ENCODE measurements at places on chromosomes 12 and 14. TPM values are rescaled to one million over a fixed set of nuclear protein-coding genes. Genes with fewer than 3 reads are reported as not detected.

PTPRR gene
- total RNA-seq = 3.4 TPM

STYK1 gene
- total RNA-seq = 5.9 TPM

B4GALNT3 gene
- total RNA-seq = not detected

TRHDE gene
- 29.5 TPM for total RNA-seq

CLEC4C gene
- total RNA-seq = not detected

TMEM119 gene
- 311 TPM for total RNA-seq

DNA sequence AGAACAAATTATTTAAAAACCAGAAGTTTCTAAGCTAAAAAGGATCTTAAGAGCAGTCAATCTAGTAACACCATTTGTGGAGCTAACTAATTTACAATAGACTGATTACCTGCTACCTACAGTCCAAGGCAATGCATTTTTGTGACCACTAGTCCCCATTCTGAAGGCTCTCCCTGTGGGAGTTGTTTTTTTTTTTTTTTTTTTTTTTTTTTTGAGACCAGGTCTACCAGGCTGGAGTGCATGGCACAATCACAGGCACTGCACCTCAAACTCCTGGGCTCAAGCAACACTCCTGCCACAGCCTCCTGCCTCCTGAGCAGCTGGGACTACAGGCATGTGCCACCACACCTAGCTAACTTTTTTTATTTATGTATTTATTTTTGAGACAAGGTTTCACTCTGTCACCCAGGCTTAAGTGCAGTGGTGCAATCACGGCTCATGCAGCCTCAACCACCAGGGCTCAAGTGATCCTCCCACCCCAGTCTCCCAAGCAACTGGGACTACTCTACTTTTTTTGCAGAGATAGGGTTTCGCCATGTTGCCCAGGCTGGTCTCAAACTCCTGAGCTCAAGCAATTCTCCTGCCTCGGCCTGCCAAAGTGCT, 3.9 kb downstream of the GNPTAB start:
- no peak overlapping the region for H3K27ac ChIP-seq
- H3K4me3 ChIP-seq = no peak overlapping the region
- DNase-seq = no peak
- no peaks in the 10 kb centered on the region for H3K27me3 ChIP-seq
- H3K4me1 ChIP-seq = 0 out of 2 replicates have a peak, but pooled peaks cover 9% of the 10 kb centered on the region
- H3K36me3 ChIP-seq = no peaks in the 10 kb centered on the region

GRCh38 chr12:132838410-132839080, 9.9 kb upstream of the GOLGA3 start:
- H3K4me3 ChIP-seq = no peak overlapping the region
- DNase-seq = no peak
- no peak overlapping the region for H3K27ac ChIP-seq
- H3K4me1 ChIP-seq = no peaks in the 10 kb centered on the region

DNA sequence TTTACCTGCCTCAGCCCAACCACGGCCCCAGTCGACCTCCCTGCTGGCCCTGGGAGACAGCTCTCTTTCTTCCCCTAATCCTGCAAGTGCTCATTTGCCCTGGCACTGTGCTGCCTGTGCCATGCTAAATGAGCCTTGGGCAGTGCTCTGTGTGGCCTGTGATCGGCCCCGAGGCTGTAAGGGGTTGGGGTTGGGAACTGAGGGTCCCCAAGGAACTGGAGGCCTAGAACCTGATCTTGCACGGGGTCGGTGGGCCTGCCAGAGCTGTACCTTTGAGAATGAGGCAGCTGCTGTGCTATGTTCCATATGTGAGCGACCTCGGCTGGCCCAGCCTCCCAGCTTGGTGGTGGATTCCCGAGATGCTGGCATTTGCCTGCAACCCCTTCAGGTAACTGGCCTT, 2.8 kb downstream of the RNF31 start:
- no peak for DNase-seq
- H3K4me1 ChIP-seq = peaks cover 18% of the 10 kb centered on the region
- peaks cover 66% of the 10 kb centered on the region for H3K36me3 ChIP-seq
- H3K27me3 ChIP-seq = no peaks in the 10 kb centered on the region
- no peak overlapping the region for H3K4me3 ChIP-seq
- no peak overlapping the region for H3K27ac ChIP-seq

DNA sequence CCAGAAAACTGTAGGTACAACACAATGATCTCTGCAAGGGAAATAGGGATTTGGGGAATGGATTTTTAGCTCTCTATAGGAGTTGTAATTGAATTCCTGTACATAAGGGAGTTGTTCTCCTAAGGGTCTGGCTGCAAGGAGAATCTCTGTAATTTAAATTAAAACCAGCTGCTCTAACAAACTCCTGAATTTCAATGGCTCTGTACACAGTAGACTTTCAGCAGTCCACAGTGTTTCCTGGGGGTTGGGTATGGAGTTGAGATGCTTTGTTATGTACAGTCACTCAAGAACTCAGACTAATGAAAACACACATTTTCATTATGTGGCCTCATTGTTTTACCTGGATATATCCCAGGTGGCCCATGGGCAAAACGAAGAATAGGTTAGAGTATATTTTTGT, 93.2 kb downstream of the NAV3 start:
- H3K27ac ChIP-seq = no peak overlapping the region
- H3K27me3 ChIP-seq = no peaks in the 10 kb centered on the region
- no peaks in the 10 kb centered on the region for H3K36me3 ChIP-seq
- no peak for DNase-seq
- H3K4me1 ChIP-seq = peaks cover 4% of the 10 kb centered on the region

- no peaks in the 10 kb centered on the region for H3K27me3 ChIP-seq
- no peak for DNase-seq
- no peaks in the 10 kb centered on the region for H3K36me3 ChIP-seq
- H3K4me3 ChIP-seq = no peak overlapping the region
- H3K4me1 ChIP-seq = no peaks in the 10 kb centered on the region
Measured at GRCh38 chr12:74490390-74491064, 47.1 kb upstream of the ATXN7L3B start.

DNA sequence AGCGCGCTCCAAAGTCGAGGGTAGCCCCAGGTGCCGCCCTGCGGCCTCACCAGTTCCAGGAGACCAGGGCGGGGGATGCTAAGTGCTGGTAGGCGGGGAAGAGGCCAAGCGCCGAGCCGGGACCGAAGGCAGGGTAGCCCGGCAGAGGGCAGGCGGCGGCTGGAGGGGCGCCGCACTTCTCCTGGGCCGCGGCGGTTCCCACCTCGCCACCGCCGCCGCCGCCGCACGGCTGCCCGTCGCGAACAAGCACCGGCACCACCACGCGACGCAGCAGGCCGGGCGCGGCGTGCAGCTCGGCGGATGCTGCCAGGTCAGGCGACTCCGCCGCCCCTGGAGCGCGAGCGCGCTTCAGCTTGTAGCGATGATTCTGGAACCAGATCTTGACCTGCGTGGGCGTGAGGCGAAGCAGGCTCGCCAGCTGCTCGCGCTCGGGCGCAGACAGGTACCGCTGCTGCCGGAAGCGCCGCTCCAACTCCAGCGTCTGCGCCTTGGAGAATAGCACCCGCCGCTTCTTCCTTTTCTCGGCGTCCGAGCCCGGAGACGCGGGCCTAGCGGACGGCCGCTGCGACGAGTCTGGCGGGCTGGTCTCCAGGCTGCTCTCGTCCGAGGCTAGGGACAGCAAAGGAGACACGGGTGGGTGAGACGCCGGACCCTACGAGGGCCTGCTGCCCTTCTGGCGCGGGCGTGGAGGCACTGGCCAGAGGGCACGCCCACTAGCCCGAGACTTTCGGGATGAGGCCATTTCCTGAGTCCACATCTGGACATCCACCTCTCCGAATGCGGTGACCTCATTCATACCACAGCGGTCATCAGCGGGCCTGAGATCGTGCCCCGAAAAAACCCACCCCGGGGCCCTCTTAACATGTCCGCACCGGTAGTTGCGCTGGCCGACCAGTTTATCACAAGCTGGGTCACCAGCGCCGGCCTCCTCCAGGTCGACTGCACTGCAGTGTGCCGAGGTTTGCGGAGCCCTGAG, 1.3 kb downstream of the NKX2-8 start:
- H3K4me3 ChIP-seq = peak overlapping the region; percentile 38
- H3K4me1 ChIP-seq = peaks cover 13% of the 10 kb centered on the region
- no peak overlapping the region for H3K27ac ChIP-seq
- no peaks in the 10 kb centered on the region for H3K36me3 ChIP-seq
- H3K27me3 ChIP-seq = peaks cover 17% of the 10 kb centered on the region
- peak; percentile 24 for DNase-seq

DNA sequence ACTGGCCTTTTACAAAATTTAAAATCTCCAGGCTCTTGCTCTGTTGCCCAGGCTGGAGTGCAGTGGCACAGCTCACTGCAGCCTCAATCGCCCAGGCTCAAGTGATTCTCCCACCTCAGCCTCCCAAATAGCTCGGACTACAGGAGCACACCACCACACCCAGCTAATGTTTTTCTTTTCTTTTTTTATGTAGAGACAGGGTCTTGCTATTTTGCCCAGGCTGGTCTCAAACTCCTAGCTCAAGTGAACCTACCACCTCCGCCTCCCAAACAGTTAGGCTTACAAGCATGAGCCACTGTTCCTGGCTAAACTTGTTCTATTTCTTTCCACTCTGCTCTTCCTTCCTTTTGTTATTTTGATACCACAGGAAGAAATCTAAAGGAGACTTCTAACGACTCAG, 15.2 kb downstream of the SYNJ2BP start:
- no peaks in the 10 kb centered on the region for H3K27me3 ChIP-seq
- no peaks in the 10 kb centered on the region for H3K36me3 ChIP-seq
- DNase-seq = no peak
- H3K4me3 ChIP-seq = no peak overlapping the region
- no peak overlapping the region for H3K27ac ChIP-seq
